ENCODE measurements at places on chromosomes 5 and 9. TPM values are rescaled to one million over a fixed set of nuclear protein-coding genes. Genes with fewer than 3 reads are reported as not detected.

Gene HABP4
- 50.0 TPM for total RNA-seq

Gene SPINK7
- not detected for total RNA-seq

Gene SAXO1
- 0.39 TPM for total RNA-seq

Gene RASGRF2
- 19.5 TPM for total RNA-seq

Gene INSYN2B
- total RNA-seq, result not detected

Gene PCDHA10
- 3.1 TPM for total RNA-seq

Gene PCDHA11
- 0.98 TPM for total RNA-seq

Gene PALM2AKAP2
- total RNA-seq, result 3.9 TPM

Gene FOXD4L5
- total RNA-seq, result not detected

DNA sequence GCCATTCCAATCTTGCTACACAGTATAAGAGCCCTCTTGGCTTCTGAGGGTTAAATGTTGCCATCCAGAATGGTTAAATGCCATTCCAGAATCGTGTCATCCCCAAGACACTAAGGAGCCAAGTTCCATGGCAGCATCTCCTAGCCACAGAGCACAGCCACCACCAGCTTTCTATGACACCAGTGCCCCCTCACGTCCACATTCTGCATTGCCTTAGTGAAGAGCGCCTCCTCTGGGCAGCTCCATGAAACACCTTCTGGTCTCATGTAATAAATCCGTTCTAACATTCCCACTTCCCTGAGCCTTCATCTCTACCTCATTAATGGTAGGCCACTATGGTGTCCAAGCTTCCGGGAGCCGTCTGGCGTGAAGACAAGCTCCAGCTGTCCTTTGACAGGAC is 12.4 kb downstream of the CBY3 start:
- H3K27me3 ChIP-seq, result no peaks in the 10 kb centered on the region
- peaks cover 23% of the 10 kb centered on the region for H3K36me3 ChIP-seq
- H3K4me3 ChIP-seq, result no peak overlapping the region
- no peak overlapping the region for H3K27ac ChIP-seq
- no peaks in the 10 kb centered on the region for H3K4me1 ChIP-seq
- peak; percentile 25 for DNase-seq

- no peaks in the 10 kb centered on the region for H3K36me3 ChIP-seq
- H3K27ac ChIP-seq, result peak overlapping the region; percentile 34
- no peak for DNase-seq
- H3K4me1 ChIP-seq, result no peaks in the 10 kb centered on the region
Observed at GRCh38 chr9:4490705-4491625, 697 bp downstream of the SLC1A1 start.

DNA sequence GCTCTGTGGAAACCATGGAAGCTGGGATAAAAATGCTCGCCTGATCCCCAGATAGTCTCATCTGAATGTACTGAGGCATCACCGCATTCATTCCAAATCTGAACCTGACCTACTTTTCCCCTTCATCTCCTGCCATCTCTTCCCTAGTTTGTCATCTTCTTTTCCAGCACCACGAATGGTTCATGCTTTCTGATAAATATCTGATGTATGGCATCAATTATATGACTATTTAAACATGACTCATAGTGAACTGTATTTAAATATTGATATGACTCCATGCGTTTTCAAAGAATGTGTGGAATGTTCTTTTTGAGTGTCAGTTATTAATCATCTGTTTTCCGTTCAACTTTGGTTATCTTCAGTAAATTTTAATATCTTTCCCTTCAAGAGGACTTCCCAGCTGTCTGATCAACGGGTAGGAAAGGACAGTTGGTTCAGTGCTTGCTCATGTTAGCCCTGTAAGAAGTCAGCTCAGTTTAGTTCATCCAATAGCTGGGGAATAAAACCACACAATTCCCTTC is 21.1 kb downstream of the BASP1 start:
- no peaks in the 10 kb centered on the region for H3K36me3 ChIP-seq
- H3K4me1 ChIP-seq, result no peaks in the 10 kb centered on the region
- H3K27me3 ChIP-seq, result no peaks in the 10 kb centered on the region
- no peak for DNase-seq
- H3K4me3 ChIP-seq, result no peak overlapping the region

- H3K4me1 ChIP-seq, result no peaks in the 10 kb centered on the region
- H3K27ac ChIP-seq, result no peak overlapping the region
- H3K36me3 ChIP-seq, result no peaks in the 10 kb centered on the region
- H3K27me3 ChIP-seq, result no peaks in the 10 kb centered on the region
- H3K4me3 ChIP-seq, result no peak overlapping the region
Observed at GRCh38 chr5:142405814-142406395, 81.1 kb upstream of the SPRY4 start.

DNA sequence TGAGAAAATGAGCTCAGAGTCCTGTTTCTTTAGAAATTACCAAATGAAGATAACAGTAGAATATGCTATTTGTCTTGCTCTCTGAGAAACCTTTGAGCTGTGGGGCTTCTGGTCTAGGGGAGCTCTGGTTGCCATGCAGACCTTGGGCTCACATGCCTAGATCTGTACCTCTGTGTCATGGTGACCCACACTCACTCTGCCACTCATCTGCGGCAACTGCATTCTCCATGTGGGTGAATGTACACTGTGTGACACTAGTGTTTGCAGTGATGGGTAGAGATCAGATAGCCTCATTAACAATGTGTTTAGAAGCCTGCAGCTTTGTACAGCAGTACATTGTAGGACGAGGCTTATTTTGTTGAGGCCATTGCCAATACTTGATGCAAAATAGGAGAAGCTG is 521.2 kb downstream of the CHSY3 start:
- H3K27me3 ChIP-seq, result no peaks in the 10 kb centered on the region
- no peaks in the 10 kb centered on the region for H3K4me1 ChIP-seq
- DNase-seq, result no peak
- H3K36me3 ChIP-seq, result no peaks in the 10 kb centered on the region

- H3K27ac ChIP-seq, result no peak overlapping the region
- DNase-seq, result no peak
- H3K4me1 ChIP-seq, result no peaks in the 10 kb centered on the region
- H3K36me3 ChIP-seq, result no peaks in the 10 kb centered on the region
- no peak overlapping the region for H3K4me3 ChIP-seq
Observed at GRCh38 chr9:108019821-108020220, 530.3 kb upstream of the KLF4 start.

DNA sequence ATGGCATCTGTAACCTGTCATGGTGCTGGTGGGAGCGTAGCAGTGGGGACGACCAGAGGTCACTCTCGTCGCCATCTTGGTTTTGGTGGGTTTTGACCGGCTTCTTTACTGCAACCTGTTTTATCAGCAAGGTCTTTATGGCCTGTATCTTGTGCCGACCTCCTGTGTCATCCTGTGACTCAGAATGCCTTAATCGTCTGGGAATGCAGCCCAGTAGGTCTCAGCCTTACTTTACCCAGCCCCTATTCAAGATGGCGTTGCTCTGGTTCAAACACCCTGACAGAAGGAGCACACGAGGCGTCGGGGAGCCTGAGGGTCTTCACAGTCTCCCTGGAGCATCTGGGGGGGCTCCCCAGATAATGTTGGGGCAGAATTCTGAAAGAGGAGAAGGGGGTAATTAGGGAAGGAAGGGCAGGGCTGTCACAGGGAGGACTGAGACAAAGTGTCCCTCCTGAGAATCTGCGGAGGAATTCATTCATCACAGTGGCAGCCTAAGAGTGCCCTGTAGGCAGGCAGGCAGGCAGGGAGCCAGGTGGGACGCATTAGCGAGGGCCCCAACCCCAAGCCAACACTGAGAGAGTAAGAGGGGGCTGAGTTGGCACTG is 21.3 kb upstream of the NCS1 start:
- no peak for DNase-seq
- H3K27ac ChIP-seq, result no peak overlapping the region
- no peaks in the 10 kb centered on the region for H3K36me3 ChIP-seq
- no peak overlapping the region for H3K4me3 ChIP-seq

GRCh38 chr5:116524966-116525365 is 49.7 kb downstream of the SEMA6A start:
- H3K27me3 ChIP-seq, result no peaks in the 10 kb centered on the region
- no peak overlapping the region for H3K27ac ChIP-seq
- no peak overlapping the region for H3K4me3 ChIP-seq
- DNase-seq, result no peak

DNA sequence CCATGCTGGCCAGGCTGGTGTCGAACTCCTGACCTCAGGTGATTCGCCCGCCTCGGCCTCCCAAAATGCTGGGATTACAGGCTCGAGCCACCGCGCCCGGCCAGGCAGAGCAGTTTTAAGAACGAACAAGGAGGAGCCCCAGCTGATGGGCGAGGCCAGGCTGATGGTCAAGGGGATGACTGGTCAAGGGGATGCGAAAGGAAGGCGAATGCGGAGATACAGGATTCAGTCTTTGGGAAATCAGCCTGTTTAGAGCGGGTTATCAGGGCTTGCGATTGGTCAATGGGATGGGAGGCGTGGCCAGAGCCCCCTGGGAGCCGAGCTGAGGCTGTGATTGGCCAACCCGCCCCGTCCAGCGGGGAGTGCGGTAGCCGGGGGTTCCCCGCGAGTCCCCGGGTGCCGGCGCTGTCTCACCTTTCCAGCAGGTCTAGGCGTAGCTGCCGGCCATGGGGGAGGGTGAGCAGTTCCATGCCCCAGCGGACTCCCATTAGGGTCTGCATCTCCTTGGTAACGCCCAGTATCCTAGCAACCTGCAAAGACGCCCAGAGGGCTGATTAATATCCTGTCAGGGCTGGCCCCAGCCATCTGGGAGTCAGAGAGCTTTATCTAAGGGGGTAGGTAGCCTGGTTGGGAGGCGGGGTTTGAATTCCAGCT is 7.5 kb upstream of the TOR2A start:
- no peaks in the 10 kb centered on the region for H3K4me1 ChIP-seq
- no peaks in the 10 kb centered on the region for H3K27me3 ChIP-seq
- H3K4me3 ChIP-seq, result no peak overlapping the region
- DNase-seq, result no peak
- no peaks in the 10 kb centered on the region for H3K36me3 ChIP-seq
- peak overlapping the region; percentile 9 for H3K27ac ChIP-seq

- H3K4me1 ChIP-seq, result peaks cover 4% of the 10 kb centered on the region
- peak overlapping the region; percentile 90 for H3K4me3 ChIP-seq
- no peak for DNase-seq
- peak overlapping the region; percentile 85 for H3K27ac ChIP-seq
- no peaks in the 10 kb centered on the region for H3K36me3 ChIP-seq
Observed at GRCh38 chr5:140402258-140403074, 833 bp downstream of the ANKHD1 start.

- H3K27me3 ChIP-seq, result no peaks in the 10 kb centered on the region
- no peak for DNase-seq
- no peaks in the 10 kb centered on the region for H3K36me3 ChIP-seq
- no peak overlapping the region for H3K27ac ChIP-seq
- H3K4me1 ChIP-seq, result no peaks in the 10 kb centered on the region
Observed at GRCh38 chr9:120137186-120137840, 442.7 kb downstream of the CDK5RAP2 start.

DNA sequence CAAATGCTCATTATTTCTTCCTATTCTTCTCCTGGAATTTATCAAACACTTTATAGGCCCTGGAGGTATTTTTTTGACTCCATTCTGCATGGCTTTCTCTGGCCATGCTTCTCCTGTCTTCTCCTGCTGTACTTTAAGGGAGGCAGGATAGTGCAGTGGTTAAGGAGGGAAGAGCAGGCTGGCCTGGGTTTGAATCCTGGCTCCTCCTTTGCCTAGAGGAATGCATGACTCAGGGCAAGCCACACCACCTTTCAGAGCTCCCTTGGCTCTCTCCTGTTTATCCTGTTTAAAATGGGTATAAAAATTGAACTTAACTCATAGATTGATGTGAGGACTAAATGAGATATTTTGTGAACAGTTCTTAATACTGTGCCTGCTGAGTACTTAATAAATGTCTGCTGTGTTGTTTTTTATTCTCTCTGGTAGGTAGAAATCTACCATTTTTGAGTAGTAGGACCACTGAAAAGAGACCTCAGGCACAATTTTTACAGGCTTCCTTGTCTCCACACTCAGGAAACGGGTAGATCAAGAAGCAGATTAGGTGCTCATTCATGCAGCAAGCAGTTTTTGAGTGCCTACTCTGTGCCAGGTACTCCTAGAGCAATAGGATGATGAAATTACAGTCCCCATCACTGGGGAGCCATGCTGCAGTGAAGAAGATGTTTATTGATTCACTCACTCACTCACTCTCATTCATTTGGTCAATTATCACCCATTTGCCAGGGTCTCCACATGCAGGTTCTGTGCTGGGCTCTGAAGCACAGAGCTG is 32.7 kb upstream of the ARAP3 start:
- H3K4me1 ChIP-seq, result peaks cover 17% of the 10 kb centered on the region
- no peak for DNase-seq
- no peaks in the 10 kb centered on the region for H3K36me3 ChIP-seq

GRCh38 chr5:176740131-176740701 is 70.1 kb upstream of the UNC5A start:
- H3K4me3 ChIP-seq, result no peak overlapping the region
- H3K27me3 ChIP-seq, result peaks cover 2% of the 10 kb centered on the region
- no peaks in the 10 kb centered on the region for H3K36me3 ChIP-seq
- H3K27ac ChIP-seq, result no peak overlapping the region
- DNase-seq, result no peak

DNA sequence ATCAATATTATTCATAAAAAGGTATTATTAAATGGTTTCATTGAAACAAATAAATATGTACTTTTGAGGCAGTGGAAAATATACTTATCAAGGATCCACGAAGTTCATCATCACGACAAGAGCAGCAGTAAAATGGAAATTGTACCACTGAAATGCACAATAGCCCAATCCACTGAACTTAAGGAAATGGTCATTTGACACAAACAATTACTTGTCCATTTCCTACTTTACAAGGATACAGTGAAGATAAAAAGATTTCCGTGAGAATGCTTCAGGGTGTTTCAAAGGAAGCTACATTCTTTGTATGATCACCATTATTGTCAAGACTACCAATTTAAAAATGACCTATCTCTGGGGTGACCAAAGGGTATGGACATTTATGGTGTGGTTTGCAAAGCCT is 210.3 kb downstream of the SYK start:
- no peaks in the 10 kb centered on the region for H3K4me1 ChIP-seq
- no peak overlapping the region for H3K27ac ChIP-seq
- H3K36me3 ChIP-seq, result no peaks in the 10 kb centered on the region
- H3K27me3 ChIP-seq, result no peaks in the 10 kb centered on the region

DNA sequence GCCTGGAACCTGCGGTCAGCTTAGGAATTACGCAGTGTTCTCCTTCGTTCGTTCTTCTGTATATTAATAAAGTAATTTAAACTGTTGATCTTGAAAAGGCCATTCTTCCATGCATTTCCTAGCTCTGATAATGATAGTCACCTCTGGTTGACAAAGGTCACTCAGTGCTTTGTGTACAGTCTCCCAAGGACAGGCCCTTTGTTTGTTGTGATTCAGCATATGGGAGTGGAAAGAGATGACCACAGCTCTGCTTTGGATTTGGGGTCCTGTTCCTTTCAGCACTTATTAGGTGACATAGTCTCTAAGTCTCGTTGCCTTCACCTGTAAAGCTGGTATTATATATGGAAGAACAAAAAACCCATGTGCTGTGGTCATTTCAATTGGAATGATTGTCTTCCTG is 39.6 kb downstream of the RAD23B start:
- no peak overlapping the region for H3K27ac ChIP-seq
- H3K4me3 ChIP-seq, result no peak overlapping the region
- no peaks in the 10 kb centered on the region for H3K27me3 ChIP-seq
- peaks cover 38% of the 10 kb centered on the region for H3K4me1 ChIP-seq

GRCh38 chr5:163459462-163459818 is 462 bp downstream of the NUDCD2 start:
- H3K4me3 ChIP-seq, result peak overlapping the region; percentile 85
- no peak for DNase-seq
- peak overlapping the region; percentile 99 for H3K27ac ChIP-seq
- peaks cover 10% of the 10 kb centered on the region for H3K4me1 ChIP-seq

All from tibial nerve (tissue), 4 donors.